ENCODE measurements at places on chromosomes 4 and X.

DNA sequence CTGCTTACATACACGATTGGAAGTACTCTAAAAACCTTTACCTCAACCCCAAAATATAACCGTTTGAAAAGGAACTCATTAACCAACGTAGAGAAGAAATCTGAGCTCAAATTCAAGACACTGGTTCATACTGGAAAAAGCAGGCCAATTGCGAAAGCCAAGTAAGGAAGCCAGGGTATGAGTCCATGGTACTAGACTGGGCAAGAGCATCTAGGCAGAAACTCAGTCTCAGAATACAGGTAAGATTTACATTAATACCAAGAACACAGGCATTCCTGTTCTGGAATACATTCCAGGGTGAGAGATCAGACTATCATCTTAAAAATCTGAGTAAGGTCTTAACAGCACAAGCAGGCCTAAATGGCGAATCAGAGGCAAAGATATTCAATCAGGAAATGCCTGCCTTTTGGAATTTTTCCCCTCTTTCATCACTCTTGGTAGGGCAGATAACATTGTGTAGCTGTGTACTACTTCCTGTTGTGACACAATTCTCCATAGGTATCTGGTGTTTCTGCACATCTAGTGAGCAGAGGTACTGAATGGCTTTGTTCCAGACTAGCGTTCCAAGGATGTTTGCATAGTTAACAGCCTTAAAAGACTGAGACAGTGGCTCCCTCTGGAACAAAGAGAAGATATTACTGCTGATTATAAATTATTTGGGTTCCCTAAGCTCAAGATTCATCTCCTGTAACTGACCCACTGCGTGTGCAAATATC lies 311.3 kb downstream of the PCDH19 start:
- DNase-seq = peak; percentile 60

- DNase-seq = peak; percentile 66
These were observed 68.6 kb downstream of the ANOS1 start for GRCh38 chrX:8663325-8663724.

DNA sequence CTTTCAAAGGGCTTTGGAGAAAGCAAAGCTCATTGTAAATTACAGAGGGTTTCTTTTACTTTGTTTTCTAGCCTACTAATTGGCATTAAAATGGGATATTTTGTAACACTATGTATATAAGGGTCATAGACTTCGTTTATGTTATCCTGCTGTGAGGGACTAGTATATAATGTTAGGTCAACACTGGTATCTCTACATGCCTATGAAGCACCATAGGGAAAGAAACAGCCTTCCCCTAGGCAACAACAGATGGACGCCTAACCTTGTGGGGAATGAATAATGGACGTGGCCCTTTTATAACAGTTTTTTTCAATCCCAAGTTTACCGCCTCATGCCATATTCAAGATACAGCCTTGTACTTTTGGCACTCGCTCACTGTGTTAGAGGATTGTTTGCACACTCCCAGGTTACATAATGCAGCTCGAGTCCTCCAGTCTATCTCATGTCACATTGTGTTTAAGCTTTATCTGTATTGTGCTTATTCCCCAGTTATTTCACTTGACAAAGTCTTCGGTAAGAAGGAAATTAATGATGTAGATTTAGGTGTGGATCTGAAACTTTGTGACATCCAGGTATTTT lies 711.0 kb downstream of the RPA4 start:
- DNase-seq = no peak

DNA sequence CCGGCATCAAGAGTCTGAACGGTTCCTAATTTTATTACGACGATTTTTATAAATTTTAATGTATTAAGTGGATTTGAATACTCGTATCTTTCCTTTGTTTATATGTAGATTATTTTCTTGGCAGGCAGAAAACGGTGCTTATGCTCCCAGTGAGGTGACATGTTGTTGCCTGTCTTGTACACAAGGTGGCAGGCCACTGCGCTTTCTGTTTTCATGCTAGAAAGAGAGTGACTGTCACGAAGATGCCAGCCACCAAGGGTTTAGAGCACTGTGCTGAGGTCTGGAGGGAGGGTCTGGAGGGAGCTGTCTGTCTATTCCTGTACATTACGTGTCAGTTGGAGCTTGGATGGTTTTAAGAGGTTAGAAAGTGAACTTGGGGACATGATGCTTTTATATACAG lies 87.7 kb downstream of the SHROOM2 start:
- peak; percentile 66 for DNase-seq

DNA sequence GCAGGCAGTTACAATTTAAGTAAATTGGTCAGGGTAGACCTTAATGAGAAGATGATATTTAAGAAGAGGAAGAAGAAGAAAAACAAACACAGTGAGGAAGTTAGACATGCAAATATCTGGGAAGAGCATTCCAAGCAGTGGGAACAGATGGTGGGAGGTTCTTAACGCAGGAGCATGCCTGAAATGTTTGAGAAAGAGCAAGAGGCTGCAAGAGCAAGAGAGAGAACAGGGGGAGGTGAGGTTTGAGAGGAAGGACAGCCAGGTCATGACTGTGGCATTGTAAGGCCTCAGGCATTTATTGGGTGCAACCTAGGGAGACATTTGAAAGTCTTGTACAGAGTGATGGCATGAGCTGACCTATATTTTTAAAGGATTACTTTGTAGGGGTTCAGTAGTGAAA lies 136.0 kb downstream of the UGT8 start:
- peak; percentile 93 for DNase-seq

- DNase-seq = no peak
These were observed 218.9 kb downstream of the ASMT start for GRCh38 chrX:1833656-1834360.

DNA sequence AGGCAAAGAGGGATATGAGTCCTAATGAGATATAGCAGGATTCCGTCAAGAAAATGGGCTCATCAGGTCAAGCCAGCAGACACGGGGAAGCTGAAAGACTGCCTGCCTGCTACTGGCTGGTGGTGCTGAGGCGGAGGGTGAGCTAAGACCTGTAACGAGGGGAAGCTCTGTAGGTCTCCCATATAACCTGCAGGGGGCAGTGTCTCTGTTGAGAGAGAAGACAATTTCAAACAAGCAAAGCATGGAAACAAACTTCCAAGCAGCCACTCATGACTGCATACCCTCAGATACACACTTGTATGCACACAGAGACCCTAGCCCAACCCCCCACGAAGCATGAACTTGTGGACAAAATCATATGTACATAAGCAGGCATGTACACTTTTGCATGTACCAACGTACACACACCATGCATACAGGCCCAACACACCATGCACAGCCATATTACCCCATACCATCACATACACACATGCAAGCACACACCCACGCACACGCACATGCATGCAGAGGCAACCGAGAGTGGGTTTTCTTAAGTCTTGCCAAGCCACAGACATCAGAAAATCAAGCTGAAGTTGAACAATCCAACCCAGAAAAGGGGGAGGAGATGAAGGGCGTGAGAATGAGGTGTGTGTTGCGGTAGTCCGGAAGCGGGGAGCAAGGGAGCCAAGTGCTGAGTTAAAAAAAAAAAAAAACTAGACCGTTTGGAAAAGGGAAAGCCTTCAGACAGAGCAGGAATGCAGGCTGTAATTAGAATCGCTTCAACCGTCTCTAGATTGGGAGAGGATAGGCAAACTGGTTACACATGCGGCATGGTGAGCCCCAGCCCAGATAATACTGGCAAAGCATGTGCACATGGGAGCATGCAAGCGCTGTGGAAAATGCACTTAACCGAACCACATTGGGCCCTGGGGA lies 71.0 kb downstream of the PJA1 start:
- DNase-seq = peak; percentile 82

- peak; percentile 47 for DNase-seq
These were observed 64.0 kb upstream of the PGM2 start for GRCh38 chr4:37762294-37762990.
